ENCODE measurements at places on chromosomes 7 and 10.

GRCh38 chr10:58674251-58674650 lies 161.6 kb downstream of the BICC1 start:
- no peak for DNase-seq

- no peak for DNase-seq
Measured at GRCh38 chr7:123468303-123468702, 66.1 kb downstream of the IQUB start.

DNA sequence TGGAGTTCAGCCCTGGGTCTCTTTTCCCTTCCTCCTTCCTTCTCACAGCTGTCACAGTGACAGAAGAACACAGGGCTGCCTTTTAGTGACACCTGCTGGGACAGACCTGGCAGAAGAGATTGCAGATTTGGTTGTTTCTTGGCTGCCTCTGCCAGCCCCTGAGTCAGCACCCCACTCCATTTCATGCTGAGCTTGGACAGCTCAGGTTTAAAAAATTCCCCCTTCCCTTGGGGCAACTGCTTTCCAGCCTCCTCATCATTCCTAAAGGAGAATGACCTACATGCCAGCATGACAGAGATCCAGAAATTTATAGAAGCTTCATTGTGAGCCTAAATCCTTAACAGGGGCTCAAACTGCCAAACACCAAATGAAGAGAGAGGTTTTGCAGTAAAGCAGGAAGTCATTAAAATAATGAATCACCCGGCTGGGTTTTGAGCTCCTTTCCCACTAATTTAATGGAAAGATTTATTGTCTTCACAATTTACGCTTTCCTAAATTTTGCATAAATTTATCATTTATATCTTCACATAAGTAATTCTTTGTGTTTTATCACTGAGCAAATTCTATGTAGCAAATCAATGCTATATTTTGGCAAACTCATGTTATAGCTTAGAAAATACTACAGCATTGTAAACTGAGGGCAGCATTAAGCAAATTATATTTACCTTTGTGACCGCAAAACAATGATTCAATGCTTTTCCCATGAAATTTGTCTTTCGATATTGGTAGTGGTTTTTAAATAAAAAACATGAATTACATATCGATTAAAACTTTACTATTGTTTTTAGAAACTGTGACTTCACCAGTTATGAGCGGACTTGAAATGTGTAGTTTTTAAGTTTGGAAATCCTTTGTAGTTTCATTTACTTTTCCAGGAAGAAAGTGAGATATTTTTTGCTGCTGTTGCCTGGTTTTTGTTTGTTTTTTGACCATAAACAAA lies 399.5 kb upstream of the ANKRD30A start:
- DNase-seq: peak; percentile 53

GRCh38 chr10:76230921-76231285 lies 799.5 kb downstream of the LRMDA start:
- no peak for DNase-seq

DNA sequence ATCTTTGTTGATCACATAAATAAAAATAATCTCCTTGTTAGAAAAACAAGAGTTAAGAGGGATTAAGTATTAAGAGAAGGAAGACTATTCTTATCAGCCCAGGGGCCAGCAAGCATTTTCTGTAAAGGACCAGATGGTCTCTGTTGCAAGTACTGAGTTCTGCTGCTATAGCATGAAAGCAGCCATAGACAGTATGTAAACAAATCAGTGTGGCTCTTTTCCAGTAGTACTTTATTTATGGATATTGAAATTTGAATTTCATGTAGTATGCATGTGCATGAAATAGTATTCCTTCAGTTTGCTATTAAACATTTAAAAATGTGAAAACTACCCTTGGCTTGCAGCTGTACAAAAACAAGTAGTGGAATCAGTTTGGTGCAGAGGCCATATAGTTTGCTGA lies 81.7 kb downstream of the STK31 start:
- DNase-seq: no peak

DNA sequence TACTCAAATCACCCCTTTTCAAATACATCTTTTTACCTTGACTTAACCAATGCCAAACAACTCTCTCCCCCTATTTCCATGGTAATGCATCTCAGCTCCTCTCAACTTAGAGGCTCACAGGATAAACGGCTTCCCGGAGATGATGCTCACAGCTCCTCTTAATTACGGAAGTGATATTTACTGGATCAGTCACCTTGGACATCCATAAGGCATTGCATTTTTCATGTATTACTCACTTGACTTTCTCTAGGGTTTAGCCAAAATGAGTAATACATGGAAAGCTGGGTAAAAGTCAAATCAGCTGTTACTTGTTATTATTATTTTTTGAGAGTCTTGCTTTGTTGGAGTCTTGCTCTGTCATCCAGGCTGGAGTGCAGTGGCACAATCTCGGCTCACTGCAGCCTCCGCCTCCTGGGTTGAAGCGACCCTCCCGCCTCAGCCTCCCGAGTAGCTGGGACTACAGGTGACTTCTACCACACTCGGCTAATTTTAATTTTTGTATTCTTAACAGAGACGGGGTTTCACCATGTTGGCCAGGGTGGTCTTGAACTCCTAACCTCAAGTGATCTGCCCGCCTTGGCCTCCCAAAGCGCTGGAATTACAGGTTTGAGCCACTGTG lies 73.3 kb upstream of the RHEB start:
- no peak for DNase-seq

DNA sequence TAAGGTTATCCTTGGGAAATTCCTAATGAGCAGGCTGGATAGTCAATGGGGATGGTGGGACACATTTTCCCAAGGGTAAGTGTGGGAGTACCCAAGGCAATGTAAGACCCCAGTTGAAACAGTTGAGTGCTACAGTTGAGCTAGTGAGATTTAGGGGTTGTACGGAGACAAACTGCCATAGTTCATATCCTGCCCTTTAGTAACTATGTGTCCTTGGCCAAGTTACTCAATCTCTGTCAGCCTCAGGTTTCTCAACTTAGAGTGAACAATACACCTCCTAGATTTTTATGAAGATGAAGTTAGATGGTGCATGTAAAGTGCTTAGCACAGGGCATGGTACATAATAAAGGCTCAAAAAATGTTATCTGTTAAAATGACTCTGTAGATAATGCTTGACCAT lies 20.5 kb downstream of the HABP2 start:
- no peak for DNase-seq

GRCh38 chr7:92489634-92490033 lies 11.9 kb upstream of the ERVW-1 start:
- DNase-seq: no peak

DNA sequence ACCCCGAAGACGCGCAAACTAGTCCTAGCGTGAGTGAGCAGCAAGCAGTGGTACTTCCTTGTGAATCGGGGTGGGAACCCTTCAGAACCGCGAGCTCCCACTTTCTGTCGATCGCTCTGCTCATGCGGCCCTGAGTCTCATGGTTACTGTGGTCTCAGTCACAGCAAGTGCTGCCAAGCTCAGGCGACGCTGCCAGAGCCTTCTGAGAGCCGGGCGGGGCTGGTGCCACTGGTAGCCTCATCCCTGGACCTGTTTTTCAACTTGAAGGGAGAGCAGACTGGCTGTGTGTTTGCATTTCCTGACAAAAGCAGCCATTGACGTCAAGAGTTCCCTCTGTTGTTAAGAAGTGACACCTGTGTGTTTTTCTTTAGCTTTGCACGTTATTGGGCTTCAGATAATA lies 32.9 kb upstream of the BHLHA15 start:
- peak; percentile 76 for DNase-seq

DNA sequence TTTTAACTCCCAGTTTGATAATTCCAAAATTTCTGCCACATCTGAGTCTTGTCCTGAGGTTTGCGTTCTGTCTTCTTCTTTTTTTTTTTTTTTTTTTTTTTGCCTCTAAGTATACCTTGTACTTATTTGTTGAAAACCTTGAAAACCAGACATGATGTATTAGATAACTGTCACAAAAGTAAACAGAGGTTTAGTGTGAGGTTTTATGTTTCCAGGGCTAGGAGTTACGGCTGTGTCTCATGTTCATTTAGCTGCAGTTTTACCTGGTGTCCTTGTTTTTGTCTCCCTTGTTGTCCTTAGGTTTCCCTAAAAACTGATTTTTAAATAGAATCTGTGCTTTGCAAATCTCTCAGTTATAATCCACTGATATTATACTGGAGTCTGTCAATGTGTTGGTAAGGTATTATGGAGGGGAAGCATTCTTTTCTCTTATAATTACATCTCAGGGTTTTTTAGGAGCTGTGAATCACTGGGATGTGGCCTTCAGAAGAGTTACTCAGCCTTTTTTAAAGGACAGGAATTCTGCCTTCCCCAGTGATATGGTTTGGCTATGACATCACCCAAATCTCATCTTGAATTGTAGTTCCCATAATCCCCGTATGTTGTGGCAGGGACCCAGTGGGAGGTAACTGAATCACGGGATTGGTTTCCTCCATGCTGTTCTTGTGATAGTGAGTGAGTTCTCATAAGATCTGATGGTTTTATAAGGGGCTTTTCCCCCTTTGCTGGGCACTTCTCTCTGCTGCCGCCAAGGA lies 95.0 kb downstream of the CDCA7L start:
- DNase-seq: no peak

DNA sequence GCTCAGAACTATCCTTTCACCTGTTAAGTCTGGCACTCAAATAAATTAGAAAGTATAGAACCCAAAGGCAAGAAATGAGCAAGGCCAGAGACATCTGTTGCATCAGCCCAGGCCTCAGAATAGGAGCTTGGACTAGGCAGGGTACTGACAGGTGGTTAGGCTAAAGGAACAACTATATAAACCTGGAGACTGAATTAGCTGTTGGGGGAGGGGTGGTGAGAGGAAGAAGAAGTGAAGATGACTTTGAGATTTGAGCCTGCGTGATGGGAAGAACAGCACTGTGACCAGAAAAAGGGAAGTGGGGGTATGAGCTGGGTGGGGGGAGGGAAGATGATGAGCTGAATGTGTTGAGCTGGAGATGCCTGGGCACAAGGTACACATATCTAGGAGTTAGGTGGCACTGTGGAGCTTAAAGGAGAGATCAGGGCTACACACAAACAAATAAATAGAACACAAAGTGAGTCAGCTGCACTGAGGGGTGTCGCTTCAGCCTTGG lies 244.7 kb downstream of the PTEN start:
- DNase-seq: peak; percentile 48

GRCh38 chr7:13981070-13981469 lies 8.4 kb downstream of the ETV1 start:
- no peak for DNase-seq

DNA sequence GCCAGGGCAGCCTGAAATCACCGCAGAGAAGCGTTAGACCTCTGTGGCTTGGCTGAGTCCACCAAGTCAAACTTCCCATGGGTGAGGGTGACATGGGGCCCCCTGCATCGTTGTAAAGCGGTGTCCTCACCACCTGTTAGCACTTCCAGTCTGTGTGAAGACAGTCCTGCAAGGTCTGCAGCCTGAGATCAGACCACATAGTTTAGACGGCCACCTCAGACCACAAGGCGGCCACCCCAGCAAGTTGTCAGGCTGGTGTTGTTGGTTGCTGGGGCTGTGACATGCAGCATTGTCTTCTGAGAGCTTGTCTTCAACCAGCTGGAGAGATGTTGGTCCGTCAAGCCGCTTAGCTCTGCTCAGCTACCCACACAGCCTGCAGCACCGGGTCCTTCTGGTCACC lies 44.1 kb upstream of the TARP start:
- no peak for DNase-seq

DNA sequence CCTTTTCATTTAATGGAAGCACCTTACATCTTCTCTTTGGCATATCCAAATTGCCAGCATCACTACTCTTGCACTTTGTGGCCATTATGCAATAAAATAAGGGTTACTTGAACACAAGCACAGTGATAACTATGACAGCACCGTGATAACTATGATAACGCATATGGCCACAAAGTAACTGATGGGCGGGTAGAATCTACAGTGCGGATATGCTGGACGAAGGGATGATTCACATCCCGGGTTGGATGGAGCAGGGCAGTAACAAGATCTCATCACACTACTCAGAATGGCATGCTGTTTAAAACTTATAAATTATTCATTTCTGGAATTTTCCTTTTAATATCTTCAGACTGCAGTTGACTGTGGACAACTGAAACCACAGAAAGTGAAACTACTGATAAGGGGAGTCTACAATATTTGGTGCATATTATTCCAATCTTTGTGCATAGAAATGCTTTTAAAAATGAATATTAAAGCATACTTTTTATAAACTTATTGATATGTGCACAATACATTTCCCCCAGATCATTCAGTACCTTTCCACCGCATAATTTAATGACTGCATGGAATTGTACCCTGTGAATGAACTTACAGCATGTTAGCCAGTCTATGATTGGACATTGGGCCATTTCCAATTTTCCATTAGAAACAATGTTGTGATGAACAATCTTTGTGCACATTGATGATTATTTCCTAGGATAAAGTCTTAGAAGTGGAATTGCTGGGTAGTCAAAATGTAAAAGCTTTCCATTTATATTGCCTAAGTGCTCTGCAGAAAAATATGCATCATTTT lies 136.4 kb downstream of the WNT2 start:
- DNase-seq: no peak

DNA sequence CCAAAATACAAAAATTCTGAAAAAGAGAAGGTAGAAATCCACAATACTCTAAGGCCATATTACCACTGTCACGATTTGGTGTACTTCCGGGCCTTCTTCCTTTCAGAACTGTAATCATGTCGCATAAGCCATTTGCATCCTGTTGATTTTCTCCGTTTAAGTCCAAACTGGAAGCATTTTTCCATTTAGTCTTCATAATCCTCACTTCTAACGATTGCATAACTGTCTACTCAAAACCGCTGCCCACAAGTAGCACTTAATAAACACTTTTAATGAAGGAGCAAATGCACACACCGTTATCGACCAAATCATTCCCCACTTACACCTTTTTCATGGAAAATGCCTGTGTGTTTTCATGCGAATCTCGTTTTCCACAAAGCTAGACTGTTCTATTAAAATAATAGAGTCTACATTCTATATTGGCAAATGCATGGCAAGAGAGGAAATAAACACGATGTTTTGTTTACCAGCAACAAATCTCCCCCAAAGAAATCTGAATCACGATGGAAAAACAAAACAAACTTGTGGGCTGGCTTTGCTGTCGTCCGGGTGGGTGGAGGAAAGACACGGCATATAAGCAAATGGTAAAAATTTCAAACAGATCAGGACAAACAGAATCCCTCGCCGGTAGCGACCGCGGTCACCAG lies 1.0 kb downstream of the ATE1 start:
- peak; percentile 46 for DNase-seq

DNA sequence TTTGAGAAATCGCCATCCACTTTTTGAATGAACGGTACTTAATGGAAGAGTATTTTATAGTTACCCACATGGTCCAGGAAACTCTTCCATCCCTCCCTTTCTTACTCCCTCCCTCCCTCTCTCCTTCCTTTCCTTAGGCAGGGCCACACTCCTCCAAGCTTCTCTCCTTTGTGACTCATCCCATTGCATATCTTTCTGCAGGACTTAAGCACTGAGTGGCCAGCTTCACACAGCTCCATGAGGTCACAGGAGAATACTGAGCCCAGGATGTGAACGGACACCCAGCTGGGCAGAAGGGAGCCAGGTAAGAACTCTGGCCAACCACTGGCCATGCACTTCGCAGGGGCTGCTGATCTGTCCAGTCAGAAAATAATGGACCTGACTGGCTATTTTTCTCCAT lies 189.7 kb upstream of the ADCY1 start:
- DNase-seq: no peak

All from globus pallidus (tissue), 1 donor.